ENCODE measurements at places on chromosomes 7 and 10.

- DNase-seq = no peak
Observed at GRCh38 chr10:13317474-13317873, 17.6 kb upstream of the PHYH start.

GRCh38 chr10:50625649-50626132, 1.9 kb upstream of the SGMS1 start:
- no peak for DNase-seq

DNA sequence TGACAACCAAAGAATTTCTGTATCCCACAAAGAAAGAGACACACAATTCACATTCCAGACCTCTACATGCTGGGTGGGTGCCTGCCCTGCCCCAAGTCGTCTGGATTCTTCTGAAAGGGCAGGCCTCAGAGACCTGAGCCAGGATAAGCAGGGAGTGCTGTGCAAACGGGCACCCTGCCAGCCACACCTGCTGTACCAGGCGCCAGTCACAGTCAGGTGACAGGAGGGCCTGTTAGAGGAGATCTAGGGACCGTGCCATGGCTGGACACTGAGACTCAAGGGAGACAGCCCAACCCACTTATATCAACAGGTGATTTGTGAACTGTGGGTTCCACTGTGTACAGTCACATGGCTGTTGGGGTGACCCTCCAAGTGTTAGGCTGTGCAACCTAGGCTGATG, 103.1 kb upstream of the AFAP1L2 start:
- DNase-seq = no peak

DNA sequence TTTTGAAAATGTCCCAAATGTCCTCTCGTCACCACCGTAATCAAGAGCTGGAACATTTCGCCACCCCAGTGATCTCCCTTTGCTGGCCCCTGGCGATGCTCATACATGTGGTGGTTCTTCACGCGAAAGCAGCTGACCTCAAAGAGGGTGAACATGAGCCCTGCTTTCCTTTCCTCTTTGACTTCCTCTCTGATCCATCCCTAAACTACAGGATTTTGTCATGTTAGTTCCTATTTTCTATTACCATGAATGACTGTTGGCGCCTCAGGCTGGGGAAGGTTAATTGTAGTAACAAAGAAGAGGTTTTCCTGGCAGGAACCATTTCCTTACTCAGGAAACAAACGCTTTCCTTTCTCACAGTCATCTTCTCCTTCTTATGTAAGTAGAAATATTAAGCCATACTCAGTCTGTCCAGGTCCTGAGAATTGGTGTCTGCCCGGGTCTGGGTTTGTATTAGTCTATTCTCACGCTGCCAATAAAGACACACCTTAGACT, 114.5 kb downstream of the INSYN2A start:
- no peak for DNase-seq

- no peak for DNase-seq
Observed at GRCh38 chr10:124313374-124313773, 105.3 kb downstream of the OAT start.

- DNase-seq = no peak
Observed at GRCh38 chr10:33897291-33897752, 562.9 kb upstream of the NRP1 start.

- DNase-seq = no peak
Observed at GRCh38 chr10:13219685-13220670, 14.2 kb downstream of the UCMA start.

DNA sequence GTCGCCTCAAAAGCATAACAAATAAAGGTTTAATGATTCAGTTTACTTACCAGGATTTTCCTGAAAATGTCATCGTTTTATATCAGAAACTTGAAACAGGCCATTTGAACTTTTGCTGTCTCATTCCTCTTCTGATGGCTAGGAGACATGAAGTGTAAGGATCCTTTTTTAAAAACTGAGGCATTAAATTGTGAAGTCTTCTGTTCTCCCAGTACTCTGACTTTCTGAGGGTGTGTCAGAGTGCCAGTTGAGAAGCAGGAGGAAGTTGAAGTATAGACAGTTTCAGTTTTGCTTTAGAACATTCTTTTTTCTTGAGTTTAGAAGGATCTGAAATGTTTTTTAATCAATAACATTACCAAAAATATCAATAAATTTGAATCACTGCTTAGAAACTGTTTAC, at the start of gene SAMD9L:
TSS of gene SAMD9L (minus strand) at position 242 of the 400 bp plus-strand sequence. CDS start 12,414 bp downstream, outside the sequence.
- DNase-seq = no peak

DNA sequence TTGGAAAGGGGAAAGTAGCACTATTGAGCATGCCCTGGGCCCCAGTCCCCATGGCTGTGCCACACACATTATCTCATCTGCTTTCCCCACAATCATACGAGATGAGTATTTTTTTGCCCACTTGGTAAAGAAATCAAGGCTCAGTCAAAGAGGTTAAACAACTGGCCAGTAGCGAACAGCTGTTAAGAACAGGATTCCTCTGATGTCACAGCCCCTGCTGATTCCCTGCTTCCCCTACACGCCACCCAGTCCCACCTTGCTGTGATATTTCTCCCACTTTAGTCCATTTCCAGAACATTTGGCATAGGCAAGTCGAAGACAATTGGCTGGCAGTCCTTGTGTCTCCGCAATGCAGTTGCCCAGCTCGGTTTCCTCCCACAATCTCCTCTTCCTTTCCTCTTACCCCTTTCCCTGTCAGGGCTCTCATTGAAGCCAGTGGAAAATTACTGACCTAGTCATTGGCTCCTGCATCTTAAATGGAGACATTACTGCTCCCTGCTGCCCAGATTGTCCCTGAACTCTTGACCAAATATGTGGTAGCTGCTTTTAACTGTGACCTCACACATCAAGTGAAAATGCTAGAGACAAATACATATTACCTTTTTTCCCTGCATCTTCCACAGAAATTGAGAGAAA, 56.5 kb upstream of the EEPD1 start:
- DNase-seq = no peak

GRCh38 chr7:40463446-40463845, 328.6 kb downstream of the SUGCT start:
- no peak for DNase-seq

- DNase-seq = no peak
Observed at GRCh38 chr7:5557920-5558401, 134.3 kb upstream of the TNRC18 start.

DNA sequence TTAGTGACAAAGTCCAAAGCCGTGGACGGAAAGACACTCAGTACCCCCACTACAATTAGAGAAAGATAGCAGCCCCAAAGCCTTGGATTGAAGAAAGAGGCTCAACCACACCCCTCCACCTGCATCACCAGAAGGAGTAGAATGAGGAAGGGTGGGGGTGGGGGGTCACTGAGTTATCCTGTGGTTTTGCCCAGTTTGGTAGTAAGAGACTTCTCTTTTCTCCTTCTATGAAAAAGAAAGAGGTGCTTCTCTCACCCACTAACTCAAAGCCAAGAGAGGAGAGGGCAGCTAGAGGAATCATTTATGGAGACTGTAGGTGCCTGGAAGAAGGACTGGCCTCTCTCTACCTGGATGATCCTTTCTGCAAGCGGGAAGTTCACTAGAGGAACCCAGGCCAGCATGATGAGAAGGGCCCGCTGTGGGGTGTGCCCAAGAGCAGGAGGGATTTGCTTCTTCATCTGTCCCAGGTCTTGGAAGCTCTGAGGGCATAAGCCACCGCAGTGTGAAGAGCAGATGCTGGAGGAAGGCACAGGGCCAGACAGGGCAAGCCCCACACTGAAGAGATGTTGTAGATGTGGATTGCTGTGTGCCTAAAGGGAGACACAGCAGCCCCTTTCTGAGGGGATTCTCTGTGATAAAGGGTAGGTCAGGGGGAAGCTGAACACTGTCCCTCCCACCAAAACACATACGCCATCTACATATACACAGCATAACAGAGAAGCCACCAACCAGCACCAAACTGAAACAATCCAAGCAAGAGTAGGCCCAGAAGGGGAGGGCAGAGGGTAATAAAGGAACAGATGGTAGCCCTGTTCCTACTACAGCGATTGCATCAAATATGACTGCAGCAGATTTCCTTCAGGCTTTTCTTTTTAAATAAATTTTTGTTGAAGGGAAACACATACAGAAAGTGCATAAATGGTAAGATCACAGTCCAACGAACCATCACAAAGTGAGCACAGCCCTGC, 25.8 kb upstream of the LANCL2 start:
- DNase-seq = no peak

DNA sequence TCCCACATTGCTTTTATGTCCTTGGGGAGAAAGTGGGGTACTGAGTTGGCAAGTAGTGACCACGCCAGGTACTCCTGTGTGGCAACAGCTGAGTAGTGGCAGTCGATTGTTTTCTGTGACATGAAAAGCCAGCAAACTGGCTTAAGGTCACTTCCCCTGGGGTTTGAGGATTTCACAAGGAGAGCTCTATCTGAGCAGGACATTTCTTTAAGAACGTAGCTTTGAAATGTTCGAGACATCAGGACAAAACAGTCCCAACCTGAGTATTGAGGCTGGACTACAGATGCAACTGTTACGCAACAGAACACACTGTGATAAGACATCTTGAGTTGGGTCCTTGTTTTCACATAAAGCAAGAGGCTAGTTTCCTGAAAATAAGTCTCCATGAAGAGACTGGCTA, 146.7 kb upstream of the KLF14 start:
- no peak for DNase-seq

DNA sequence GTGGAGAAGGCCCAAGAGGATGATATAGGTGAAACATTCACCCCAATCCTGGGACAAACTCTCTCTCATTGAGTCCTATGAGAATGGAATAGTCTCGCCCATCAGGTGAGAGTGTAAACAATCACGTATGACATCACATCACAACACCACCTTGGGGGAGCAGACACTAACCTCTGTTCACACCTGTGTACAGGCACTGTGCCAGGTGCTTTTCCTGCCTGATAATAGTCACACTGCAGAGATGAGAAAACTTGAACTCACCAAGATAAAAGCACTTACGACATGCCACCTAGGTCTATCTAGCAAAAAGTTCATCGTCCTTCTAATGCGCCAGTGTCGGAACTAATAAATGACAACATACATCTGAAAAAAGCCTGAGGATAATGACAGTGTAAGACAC, 187.8 kb downstream of the FAM107B start:
- DNase-seq = no peak

DNA sequence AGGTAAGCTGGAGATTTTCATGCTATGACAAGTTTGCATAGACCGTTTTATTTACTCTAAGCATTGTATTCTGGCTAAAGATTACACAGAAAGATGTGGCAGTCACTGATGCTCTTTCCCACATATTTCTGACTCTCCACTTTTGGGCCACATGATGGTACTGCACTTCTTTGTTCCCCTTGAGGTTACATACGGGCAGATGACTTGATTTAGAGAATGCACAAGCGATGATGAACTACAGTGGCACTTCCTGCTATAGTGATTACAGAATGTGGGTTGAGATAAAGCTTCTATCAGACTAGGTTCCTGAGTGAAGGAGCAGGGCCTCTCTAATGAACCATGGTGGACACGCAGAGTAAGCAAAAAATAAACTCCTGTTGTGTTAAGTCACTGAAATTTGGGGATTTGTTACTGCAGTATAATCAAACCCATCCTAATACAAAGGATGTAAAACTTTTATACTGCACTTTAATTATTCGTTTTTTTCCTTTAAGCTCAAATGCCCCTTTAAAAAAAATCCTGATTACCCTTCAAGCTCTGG, 177.9 kb downstream of the TAX1BP1 start:
- no peak for DNase-seq

GRCh38 chr10:48695636-48696534, 11.2 kb downstream of the WDFY4 start:
- DNase-seq = no peak

GRCh38 chr10:59762505-59762904, 9.2 kb upstream of the MRLN start:
- DNase-seq = no peak

GRCh38 chr10:1268831-1269230, 212.6 kb downstream of the WDR37 start:
- DNase-seq = no peak

- DNase-seq = no peak
Observed at GRCh38 chr10:35533565-35533964, 71.6 kb upstream of the GJD4 start.

DNA sequence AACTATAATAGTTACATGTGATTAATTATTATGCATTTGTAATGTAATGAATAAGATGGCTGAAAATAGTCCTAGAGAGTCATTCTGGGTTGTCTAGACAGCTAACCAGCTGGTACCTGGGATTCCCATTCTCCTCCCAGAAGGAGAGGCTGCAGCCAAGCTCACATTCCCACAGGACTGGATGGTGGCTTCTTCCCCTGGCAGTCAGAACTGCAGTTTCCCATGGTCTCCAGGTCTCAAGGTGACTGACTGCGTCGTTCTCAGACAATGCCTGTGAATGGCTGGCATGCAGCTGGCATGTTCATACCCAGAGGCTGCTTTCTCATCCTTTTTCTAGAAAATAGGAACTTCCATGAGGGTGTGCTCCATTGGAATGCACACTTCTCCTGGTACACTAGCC, 21.3 kb downstream of the TAS2R16 start:
- no peak for DNase-seq

GRCh38 chr10:3385487-3385886, 212.9 kb upstream of the PITRM1 start:
- no peak for DNase-seq

GRCh38 chr7:130127821-130128317, 57.5 kb downstream of the KLHDC10 start:
- no peak for DNase-seq

DNA sequence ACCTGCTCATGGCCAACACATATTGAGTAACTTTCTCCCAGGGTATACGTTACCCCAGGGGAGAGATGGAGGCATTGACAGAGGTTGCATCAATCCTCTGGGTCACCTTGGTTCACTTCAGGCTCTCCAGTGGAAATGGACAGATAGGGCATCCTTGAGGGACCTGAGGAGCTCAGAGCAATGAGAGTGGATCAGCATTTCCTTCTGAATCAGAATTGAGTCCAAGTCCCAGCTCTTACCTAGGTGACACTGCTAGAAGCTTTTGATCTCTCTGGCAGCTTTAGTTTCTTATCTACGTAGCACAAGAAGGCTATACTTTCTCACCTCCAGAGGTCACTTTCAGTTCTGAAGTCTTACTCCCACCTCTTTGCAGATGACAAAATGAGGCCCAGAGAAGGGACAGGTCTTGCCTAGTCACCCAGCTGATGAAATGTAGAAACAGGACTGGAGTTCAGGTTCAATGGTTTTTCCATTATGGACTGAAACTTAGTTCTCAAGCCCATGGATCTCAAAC, 35.2 kb downstream of the PANK1 start:
- no peak for DNase-seq

DNA sequence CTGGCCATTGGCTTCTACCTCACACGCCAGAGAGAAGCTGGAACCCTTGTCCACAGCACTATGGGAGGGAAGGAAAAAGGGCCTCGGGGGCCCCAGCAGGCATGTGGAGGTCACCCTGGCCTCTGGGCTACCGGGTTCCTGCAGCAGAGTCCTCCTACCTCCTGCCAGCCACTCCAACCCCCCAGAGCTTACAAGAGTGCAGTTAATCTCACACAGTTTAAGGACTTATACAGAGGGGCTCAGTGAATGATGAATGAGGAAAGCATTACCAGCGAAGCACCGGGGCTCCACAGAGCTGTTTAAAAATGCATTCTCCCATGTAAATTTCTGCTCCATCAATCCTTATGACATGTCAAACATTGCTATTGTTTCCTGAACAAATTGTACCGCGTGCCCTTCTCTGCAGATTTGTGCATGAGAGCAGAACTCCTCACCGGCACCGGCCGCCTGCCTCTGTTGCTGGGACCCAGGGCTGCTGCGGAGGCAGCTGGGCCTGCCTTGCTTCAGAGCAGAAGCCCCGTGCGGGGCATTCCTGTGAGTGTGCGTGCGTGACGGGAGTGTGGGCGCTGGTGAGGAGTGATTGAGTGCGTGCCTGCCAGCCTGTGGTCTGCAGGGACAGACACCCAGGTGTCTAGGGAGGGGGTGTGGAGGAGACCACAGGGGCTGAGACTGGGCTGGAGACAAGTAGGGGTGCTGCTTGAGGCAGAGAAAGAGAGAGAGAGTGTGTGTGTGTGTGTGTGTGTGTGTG, 52.8 kb downstream of the C10orf105 start:
- no peak for DNase-seq
